ENCODE measurements at places on chromosomes 16 and 17.
A peak's percentile ranks its signal among the peaks of the same experiment; 100 is the strongest.

- no peak for DNase-seq
These were observed 326.1 kb upstream of the GOT2 start for GRCh38 chr16:59060207-59060606.

DNA sequence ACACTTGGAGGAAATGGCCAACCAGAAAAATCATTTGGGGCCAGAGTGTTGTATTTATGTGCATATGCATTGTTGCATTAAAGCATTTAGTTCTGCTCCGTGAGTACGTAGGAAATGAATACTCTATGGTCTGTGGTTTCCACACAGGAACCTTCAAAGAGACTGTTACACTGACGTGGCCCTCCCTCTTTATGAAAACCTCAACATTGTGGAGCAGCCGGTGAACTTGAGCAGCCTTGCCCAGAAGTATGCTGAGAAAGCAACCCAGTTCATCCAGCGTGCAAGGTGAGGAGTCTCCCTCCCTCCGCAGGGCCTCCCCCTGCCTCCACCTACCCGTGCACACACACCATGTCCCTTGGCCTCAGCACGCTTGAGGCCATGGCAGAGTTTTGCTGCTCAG, 65.2 kb downstream of the ARSG start:
- no peak for DNase-seq

- peak; percentile 56 for DNase-seq
These were observed 32.1 kb upstream of the SMURF2 start for GRCh38 chr17:64694207-64694606.

DNA sequence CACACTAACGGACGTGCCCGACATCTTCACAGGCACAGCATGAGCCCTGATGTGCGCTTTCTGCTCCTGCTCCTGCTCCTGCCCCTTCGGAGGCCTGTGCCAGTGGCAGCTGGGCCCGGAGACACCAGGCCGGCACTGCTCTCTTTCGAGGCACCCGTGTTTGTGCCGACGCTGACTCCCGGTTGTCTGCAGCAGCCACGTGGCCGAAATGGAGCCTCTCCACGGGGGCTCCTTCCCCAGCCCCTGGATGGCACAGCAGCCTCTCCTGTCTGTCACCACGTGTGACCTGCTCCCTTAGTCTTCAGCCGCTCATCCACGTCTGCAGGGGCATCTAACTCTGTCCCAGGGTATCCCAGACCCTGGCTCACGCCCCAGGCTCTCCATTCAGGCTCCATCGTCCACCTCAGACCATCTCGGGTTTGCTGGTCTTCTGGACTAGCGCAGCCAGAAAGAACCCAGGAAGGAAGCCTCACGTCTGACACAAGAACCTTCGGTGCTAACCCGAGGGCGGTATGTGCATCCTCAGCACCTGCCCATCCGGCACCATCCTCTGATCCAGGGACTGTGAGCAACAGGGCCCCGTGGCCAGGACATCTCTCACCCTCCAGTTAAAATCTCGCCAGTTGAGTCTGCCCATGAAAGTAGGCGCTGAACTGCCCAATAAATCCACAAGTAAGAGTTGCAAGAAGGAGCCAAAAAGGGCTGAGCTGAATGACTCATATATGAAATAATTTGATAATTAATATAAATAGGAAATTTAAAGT, 4.2 kb upstream of the RPH3AL start:
- no peak for DNase-seq

DNA sequence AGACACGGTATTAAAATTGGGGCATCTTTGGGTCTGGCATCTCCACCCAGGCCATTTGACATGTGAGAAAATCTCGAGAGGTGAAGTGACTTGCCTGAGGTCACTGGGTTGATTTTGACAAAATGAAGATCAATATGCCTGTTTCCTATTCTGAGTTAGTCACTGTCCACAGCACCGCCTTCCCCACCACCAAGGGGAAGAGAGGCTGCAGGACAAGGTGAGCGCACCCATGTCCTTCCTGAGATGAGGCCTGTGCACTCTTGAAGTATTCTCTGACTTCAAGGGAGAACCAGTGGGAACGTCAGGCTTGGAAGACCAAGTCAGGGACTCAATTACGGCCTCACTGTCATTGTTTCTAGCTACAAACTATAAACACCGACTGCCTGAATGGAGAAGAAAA, 49.9 kb upstream of the WSB1 start:
- no peak for DNase-seq
